ENCODE measurements at places on chromosomes 2 and 18.
A peak's percentile ranks its signal among the peaks of the same experiment; 100 is the strongest.

GRCh38 chr2:161796192-161796591, 172.0 kb downstream of the SLC4A10 start:
- peak; percentile 24 for DNase-seq

DNA sequence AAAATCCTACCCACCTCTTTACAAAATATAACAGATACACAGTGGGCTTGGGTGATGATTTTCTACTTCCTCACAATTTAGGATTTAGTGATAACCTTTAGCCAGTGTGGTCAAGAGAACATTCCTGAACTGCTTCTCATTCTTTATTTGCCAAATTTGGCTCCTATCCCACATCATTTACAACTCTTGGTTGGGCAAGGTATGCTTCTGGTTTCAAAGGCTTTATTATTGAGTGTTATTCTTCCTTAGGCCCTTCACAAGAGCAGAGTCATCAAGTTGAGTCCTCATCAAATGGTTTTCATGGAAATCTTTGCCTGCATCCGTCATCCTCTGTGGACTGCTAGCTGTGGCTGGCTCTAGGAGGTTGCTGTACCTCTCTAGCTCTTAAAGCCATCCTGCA, 472.0 kb upstream of the ETAA1 start:
- peak; percentile 78 for DNase-seq

GRCh38 chr18:79903071-79903635, 48.3 kb downstream of the SLC66A2 start:
- DNase-seq = no peak

- peak; percentile 65 for DNase-seq
Observed at GRCh38 chr2:33425586-33426031, 50.8 kb upstream of the RASGRP3 start.

DNA sequence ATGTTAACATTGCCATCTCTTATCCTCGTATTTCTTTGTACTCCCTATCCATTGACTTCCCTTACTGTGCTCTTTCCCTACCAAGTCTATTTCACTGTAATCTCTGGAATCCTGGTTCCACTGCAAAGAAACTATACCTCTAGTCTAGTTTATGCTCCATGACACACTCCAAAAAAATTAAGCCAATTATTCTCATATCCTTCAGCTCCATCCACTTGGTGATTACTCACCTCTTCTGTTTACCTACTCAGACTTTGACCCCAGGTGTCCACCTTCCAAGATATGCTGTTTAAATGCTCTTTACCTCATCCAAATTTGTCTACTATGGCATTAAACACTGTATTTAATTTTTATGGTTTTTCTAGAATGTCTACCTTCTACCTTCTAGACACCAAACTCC, 137.9 kb downstream of the ATAD2B start:
- DNase-seq = no peak

- peak; percentile 33 for DNase-seq
Observed at GRCh38 chr18:66792466-66792865, 188.6 kb upstream of the CDH19 start.

GRCh38 chr2:46062637-46063412, 234.4 kb upstream of the EPAS1 start:
- DNase-seq = peak; percentile 89

- no peak for DNase-seq
Observed at GRCh38 chr18:43886341-43886740, 609.1 kb upstream of the SYT4 start.

DNA sequence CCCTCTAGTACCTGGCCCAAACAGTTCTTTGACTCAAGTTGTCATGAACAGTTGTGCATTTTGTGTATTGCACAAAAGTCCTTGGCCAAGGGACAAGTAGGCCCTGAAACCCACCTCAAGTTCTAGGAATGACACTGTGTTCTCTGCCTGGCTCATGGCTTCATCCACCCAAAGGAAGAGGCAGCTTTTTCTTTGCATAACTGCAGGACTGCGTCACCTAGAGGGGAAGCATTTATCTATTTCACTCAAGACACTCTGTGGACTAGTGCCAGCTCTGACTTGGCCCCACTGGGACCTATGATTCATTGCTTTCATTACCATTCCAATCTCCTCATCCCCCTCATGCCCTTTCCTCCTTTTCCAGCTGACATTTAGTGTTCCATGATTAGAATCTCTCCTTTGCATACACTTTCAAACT, 119.3 kb upstream of the SIX2 start:
- peak; percentile 97 for DNase-seq

- DNase-seq = no peak
Observed at GRCh38 chr18:47490882-47491281, 239.4 kb upstream of the SKOR2 start.

DNA sequence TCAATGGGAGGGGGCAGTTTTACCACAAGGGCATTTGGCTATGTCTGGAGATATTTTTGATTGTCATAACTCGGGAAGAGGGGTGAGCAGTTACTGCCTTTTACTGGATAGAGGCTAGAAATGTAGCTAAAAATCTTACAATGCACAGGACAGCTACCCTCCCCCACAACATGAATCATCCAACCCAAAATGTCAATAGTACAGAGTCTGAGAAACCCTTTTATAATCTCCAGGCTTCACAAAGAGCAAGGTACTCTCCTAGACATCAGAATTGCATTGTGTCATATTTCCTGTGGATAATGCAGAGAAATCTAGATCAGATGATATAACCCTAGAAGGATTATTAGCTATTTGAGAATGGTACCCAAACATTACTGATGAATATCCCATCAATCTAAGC, 277.1 kb upstream of the NRP2 start:
- peak; percentile 69 for DNase-seq

DNA sequence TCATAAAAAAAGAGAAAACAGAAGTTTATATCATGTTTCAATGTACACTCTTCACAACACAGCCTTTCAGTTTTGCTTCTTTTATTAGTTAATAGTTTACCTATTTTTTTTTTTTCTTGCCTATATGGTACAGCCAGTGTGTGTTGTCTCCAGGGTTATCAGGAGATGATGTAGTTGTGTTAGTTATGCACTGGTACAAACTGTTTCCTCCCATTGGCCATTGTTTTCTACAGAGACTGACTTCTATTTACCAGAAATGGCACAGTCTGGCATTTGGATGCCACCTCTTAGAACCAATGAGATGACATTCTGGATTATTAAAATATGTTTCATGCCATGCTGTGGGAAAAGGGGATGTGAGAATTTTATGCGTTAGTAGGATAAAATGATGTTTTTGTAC, 339.4 kb downstream of the PLCL1 start:
- DNase-seq = no peak

Data from iris pigment epithelial cell (primary cell).